ENCODE measurements at places on chromosomes 5 and 9. TPM values are rescaled to one million over a fixed set of nuclear protein-coding genes. Genes with fewer than 3 reads are reported as not detected.

The PCDHGB4 gene
- total RNA-seq = not detected

The QRFP gene
- total RNA-seq = not detected

The KCTD16 gene
- total RNA-seq = 0.24 TPM

The SLC24A2 gene
- total RNA-seq = not detected

The TICAM2 gene
- total RNA-seq = 0.40 TPM

The DRD1 gene
- not detected for total RNA-seq

DNA sequence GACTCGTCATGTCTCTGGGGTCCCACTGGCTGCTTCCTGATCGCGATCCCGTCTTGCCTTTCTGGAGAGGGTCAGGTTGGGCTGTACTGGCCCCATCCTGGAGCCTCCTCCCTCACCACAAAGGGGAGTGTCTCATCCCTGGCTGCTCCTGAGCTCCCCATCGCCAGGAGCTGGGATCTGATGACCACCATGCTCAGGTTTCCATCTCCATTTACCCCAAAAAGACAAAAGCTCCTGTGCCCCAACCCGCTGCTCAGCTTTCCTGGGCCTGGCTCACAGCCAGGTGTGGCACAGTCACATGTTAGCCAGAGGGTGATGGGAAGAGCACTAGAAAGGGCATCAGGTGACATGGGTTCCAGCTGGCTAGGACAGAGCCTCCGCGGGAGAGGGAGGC lies 47.3 kb upstream of the CDKN2AIPNL start:
- DNase-seq = no peak

GRCh38 chr5:17302604-17303003 lies 85.2 kb downstream of the BASP1 start:
- DNase-seq = no peak

GRCh38 chr9:136117291-136117915 lies 1.3 kb downstream of the TMEM250 start:
- peak; percentile 64 for DNase-seq

GRCh38 chr9:113269355-113269754 lies 6.0 kb downstream of the CDC26 start:
- no peak for DNase-seq

GRCh38 chr9:125681086-125681622 lies 25.9 kb downstream of the MAPKAP1 start:
- no peak for DNase-seq

DNA sequence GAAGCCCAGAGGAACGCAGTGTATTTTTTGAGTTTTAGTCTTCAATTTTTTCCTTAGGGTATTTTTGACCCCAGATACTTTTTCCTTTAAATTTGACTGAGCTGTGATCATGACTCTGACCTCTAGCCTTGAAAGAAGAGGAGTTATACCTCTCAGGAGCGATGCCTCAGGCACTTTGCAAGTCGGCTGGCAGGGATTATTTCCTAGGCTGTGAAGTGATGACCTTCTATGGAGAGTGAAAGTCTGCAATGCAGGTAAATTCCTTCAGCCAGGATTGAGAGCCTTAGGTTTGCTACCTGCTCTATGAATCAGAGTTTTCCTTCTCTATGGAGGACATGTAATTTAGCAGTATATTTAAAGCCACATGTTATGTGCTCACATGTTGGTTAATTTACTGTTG lies 10.8 kb upstream of the NUDT12 start:
- DNase-seq = no peak

- no peak for DNase-seq
These were observed 1326.8 kb downstream of the PTPRD start for GRCh38 chr9:9286001-9286400.

GRCh38 chr9:3299872-3300271 lies 225.9 kb downstream of the RFX3 start:
- DNase-seq = no peak

Measured in activated CD4-positive, alpha-beta memory T cell treated with anti-CD3 and anti-CD28 coated beads for 36 hours (primary cell).